Calu3 (cell line): ENCODE measurements at places on chromosomes 7 and 10. TPM values are rescaled to one million over a fixed set of nuclear protein-coding genes. Genes with fewer than 3 reads are reported as not detected.

DNA sequence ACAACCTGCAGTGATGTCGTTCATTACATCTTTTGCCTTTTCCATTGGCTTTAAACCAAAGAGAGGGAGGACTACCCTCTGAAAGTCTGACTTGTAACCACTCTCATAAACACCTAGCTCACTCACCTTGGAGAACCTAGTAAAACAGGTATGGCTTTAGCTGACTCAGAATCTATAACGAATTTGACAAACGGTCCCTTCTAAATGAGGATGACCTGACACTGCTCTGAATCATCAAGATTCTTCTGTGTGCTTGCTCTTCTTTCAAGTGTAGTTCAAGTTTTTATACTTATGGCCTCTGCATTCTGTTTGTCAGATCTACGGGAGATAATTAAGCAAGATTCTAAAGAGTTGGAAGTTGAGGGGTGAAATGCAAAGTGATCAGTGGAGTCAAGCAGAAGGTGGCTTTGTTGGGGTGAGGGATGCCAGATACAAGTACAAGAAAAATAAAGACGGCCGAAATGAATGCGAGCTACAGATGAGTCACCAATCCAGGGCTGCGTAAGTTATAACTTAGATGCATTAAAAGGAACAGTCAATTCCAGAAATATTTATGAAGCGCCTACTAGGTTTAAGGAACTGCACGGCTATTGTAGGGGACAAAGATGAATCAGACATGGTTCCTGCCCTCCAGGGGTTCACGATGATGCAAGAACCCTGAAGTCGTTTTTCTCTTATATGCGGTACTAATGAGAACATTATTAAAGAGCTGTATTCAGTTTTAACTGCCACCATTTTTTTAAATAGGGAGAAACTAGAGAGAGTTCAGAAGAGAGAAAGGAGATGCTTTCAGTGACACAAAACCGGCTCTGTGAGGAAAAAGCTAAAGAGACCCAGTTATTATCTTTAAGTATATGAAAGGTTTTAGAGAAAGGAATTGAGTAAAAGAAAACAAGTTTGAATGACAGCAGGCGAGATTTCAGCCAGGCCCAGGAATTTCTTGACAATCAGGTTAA, 6.5 kb downstream of the HIPK2 start:
- peak; percentile 28 for DNase-seq

VAX1 gene
- not detected in 2 replicates for total RNA-seq

- no peak for DNase-seq
Observed at GRCh38 chr7:18702071-18702829, 206.7 kb downstream of the HDAC9 start.

ZNF425 gene
- total RNA-seq: 1.0 and 1.5 TPM in 2 replicates

ADRA2A gene
- total RNA-seq: 5.4 and 6.7 TPM in 2 replicates

DRGX gene
- total RNA-seq: not detected in 2 replicates
